NCI-H748 treated with DMSO at 0.1 percent for 48 hours (cell line): ENCODE measurements at places on chromosomes 4 and X.

DNA sequence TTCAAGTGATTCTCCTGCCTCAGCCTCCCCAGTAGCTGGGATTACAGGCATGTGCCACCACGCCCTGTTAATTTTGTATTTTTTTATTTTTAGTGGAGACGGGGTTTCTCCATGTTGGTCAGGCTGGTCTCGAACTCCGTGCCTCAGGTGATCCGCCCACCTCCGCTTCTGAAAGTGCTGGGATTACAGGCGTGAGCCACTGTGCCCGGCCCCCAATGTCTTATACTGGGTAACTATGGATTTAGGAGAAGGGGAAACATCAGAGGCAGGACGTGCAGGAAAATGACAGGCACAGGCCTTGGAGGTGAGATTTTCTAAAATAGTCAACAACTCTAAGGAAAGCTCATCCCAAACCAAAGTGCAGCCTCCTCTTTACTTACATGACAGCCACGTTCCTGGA lies 11.1 kb upstream of the TSPYL2 start:
- no peak for DNase-seq

GRCh38 chr4:145231906-145232700 lies 51.7 kb upstream of the OTUD4 start:
- no peak for DNase-seq

GRCh38 chr4:7377223-7377865 lies 57.4 kb downstream of the PSAPL1 start:
- DNase-seq, result no peak

- DNase-seq, result no peak
Observed at GRCh38 chr4:81137446-81137845, 77.6 kb downstream of the PRKG2 start.

DNA sequence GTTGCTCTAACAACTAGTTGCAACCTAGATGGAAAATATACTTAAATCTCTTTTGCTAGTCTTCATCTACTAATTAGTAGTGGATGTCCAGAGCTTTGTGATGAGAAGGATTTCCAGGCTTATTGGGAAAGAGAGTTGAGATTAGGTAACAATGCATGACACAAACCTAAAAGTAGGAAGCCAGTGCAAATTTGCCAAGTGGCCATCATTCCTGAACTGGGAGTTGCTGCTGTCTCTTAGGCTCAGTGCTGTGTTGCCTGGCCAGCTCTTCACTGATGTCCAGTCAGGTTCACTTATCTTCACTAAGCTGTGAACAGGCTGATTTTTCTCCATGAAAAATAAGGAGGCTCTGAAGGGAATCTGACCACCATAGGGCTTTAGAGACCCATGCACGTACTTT lies 105.6 kb upstream of the AMOT start:
- no peak for DNase-seq

DNA sequence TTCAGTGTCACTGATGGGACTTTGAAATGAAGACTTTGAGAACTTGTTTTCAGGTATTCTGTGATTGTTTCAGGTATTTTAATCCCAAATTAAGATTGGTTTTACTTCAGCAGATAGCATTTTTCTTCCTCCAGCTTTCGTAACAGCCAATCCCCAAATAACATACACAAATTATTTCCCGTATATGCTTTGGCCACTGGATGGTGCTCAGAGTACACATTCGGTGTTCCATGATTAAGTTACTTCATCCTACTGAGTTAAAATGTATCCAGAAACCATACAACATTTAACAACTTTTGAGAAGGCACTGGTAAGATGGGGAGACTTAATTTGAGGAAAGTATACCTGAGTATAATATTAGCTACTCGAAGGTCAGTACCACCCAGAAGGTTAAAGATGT lies 233.4 kb upstream of the FAM47A start:
- peak; percentile 3 for DNase-seq

DNA sequence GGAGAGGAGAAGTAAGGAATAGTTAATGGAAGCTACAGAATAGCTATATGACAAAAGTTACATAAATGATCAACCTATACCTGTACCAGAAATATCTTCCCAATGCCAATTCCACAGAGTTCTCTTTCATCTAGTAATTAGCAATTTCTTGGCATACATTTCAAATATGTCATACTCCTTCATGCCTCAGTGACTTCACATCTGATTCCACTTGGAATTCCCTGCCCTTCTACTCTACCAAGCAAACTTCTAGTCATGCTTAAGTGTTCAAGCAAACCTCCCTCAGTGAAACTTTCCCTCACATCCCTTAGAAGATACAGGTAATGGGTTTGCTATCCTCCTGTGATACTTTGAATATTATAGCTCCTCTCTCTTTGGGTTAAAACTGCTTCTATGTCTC lies 127.1 kb downstream of the KLHL13 start:
- no peak for DNase-seq

GRCh38 chr4:149296503-149296902 lies 519.1 kb downstream of the IQCM start:
- no peak for DNase-seq

DNA sequence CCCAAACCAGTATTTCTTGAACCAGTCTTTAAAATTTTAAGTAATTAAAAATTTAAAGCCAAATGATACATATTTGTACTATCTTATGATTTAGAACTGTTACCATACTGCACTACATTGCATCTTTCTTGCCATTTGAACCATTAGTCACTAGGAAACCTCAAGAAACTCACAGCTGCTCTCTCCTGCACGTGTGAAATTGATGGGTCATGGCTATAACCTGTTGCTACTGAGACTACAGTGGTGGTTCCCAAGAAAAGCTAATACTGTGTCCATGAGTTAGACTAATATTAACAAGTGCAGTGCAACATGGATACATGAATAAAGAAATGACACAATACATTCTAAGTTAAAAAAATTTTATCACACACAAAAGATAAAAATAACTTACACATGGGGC lies 88.4 kb downstream of the PDE5A start:
- no peak for DNase-seq

- peak; percentile 21 for DNase-seq
Observed at GRCh38 chr4:57037982-57038604, 59.4 kb downstream of the POLR2B start.

GRCh38 chr4:161252520-161253141 lies 911.2 kb downstream of the FSTL5 start:
- DNase-seq, result peak; percentile 11

GRCh38 chr4:83340692-83341343 lies 6.2 kb upstream of the HPSE start:
- DNase-seq, result no peak

- DNase-seq, result no peak
Observed at GRCh38 chrX:10350981-10351380, 194.2 kb downstream of the CLCN4 start.

DNA sequence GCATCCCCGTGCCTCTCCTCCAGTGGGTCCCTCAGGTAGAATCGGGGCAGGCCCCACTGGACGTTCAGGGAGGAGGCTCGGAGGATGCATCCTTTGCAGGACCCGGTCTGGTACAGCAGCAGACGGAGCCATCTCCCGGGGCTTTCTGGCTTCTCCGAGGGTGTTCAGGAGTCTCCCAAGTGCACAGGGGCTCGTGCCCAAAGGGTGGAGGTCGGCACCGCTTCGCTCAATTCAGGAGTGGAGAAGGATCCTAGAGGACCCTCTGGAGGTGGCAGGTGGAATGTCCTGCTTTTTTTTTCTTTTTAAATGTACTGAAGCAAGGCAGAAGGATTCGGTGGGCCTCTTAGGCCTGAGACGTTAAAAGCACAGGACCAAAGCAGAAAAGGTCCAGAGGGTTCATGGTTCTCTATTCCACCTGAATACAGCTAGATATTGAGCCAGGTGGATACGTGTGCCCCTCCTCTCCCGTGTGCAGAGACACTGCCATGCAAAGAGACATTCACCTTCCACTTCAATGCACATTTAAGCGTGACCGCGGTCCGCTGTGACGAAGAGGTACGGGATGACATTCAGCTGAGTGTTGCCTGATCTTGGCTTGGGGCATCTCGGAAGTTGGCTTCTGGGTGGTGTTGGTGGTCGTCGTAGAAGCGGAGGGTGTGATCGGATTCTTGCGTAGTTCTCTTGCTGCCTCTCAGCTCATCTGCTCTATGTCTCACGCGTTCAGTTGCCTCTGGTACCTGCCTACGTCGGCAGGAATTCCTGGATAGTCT lies 281.2 kb upstream of the AGTR2 start:
- DNase-seq, result no peak

GRCh38 chrX:37854148-37854547 lies 6.8 kb upstream of the DYNLT3 start:
- no peak for DNase-seq

GRCh38 chrX:29902004-29902403 lies 313.4 kb upstream of the MAGEB2 start:
- no peak for DNase-seq

- DNase-seq, result no peak
Observed at GRCh38 chrX:13008189-13008533, 33.3 kb downstream of the TMSB4X start.

DNA sequence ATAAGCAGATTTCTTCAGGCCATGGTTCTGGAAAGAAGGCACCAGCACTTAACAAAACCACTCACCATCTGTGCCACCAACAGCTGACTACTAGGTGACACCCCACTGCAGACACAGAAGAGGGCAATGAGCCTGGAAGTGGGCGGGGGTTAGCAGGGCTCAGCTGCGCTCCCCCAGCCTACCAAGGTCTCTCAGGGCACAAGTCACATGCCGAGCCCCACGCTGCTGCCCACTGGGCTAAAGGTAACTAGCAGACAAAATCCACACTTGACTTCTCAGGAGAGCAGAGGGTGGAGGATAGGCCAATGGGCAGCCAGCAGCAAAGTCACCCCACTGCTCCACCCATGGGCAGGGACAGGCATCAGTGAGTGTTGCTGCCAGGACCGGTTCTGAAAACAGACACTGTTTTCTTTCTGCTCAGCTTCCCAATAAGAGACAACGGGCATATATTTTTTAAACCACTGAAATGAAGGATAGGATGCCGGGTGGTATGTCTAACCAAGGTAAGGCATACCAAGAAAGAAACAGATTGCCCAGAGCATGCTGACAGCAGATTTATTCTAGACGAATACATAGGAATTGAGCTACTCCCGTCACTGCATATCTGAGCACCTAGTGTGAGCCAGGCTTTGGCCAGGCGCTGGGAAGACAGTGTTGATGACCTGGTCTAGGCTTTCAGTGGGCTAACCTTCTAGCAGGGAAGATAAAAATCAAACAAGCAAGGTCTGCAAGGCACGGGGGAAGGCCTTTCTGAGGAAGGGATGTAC lies 20.1 kb downstream of the ACSL1 start:
- no peak for DNase-seq

DNA sequence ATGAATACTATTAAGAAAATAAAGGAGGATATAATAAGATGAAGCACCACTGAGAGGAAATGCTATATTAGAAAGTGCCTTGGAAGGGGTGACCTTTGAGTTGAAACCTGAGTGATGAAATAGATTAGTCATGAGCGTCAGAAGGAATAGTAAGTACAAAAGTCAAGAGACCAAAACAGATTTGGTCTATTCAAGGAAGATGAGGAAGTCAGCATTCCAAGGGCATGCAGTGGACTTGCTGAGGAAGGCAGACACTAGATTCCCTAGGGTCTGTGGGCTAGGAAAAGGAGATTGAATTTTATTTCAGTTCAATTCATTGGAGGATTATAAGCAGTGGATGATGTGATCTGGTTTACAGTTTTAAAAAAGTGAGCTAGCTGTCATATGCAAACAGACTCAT lies 73.0 kb upstream of the WDFY3 start:
- DNase-seq, result no peak

- DNase-seq, result no peak
Observed at GRCh38 chr4:102535398-102536082, 34.4 kb downstream of the NFKB1 start.

DNA sequence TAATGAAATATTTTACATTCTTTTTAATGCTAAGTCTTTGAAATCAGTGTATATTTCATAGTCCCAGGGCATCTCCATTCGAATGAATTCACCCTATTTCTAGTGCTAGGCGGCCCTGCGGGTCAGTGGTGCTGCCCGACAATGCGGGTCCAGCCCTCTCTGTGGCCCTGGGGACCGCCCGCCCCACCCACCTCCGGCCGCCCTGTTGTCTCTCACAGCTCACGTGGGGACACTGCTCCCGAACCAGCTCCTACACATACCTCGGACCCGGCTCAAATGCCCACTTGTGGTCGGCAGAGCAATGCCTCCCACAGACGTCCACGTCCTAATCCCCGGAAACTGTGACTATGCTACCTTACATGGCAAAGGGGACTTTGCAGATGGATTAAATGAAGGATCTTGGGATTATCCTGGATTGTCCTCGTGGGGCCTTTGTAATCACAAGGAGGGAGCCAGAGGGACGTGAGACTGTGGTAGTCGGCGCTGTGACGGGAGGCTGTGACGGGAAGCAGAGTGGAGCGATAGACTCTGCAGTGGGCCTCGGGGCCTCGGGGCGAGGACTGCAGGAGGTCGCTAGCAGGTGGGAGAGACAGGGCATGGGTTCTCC lies 92.3 kb upstream of the PSAPL1 start:
- DNase-seq, result no peak

DNA sequence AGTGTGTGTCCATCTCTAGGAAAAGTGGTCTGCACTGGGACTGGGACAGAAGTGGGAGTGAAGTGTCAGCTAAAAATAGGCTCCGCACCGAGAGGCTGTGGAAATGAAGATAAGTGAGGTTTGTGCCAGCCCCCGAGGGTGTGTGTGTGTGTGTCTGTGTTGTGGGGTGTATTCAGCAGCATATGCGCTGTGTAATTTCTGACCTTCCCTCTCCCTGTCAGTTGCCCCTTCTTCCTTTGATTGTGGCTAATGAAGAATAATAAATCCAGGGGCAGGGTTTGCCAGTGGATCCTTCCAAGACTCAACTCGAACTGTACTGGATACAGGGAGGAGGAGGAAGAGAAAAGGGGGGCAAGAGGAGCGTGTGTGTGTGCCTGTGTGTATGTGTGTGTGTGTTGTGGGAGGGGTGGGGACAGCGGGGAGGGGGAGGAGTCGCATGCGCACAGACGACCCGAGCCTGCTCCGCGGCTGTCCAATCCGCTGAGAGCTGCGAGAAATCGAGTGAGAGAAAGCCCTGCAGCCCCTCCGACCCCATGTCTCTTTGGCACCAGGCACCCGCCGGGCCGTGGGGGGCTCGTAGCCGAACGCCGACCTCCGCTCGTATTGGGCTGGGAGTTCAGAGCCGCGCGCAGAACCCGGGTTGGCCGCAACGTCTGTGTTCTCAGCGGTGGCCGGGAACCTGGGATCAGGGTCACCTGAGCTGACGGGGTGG lies 916 bp upstream of the POU4F2 start:
- peak; percentile 18 for DNase-seq

- DNase-seq, result no peak
Observed at GRCh38 chr4:10204401-10205058, 87.9 kb upstream of the WDR1 start.
